MV-4-11 (cell line): ENCODE measurements at places on chromosomes 4 and X.

DNA sequence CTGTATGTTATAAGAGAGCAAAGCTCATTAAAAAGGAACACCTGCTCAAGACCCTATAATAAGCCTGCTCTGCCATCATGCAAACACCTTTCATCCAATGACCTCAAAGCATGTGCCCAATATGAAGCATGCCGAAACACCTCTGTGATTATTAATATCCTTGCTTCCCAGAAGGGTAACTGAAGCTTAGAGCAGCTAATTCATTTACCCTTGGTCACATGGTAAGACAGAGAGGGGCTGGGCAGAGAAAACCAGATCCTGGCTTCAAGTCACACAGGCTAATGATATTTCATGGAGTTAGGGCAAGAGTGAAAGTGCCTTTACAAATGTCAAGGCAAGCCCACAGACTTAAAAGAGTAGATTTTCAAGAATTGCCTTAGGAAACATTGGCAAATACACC, 5.6 kb downstream of the AMOT start:
- no peak for DNase-seq

- DNase-seq = no peak
Observed at GRCh38 chr4:168584321-168584771, 87.5 kb downstream of the PALLD start.

- peak; percentile 32 for DNase-seq
Observed at GRCh38 chrX:10217198-10217597, 60.4 kb downstream of the CLCN4 start.

- DNase-seq = no peak
Observed at GRCh38 chr4:183175631-183176232, 76.7 kb downstream of the WWC2 start.

DNA sequence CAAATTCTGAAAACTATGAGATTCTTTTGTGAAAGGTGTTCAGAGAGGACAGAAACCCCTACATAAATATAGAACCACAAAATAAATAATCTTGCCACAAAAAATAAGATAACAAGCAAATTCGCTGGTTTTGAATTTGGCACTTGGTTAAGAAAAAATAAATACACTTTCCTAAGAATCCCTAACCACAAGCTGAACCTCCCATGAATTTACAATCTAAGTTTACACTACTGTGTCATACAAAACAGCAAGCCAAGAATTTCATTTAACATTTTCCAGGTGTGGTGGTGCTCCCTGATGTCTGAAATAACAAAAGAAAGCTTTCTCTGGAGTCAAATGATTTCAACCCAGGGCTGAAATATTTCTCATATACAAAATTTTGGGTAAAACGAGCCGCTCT, 121.0 kb downstream of the KCNIP4 start:
- no peak for DNase-seq

DNA sequence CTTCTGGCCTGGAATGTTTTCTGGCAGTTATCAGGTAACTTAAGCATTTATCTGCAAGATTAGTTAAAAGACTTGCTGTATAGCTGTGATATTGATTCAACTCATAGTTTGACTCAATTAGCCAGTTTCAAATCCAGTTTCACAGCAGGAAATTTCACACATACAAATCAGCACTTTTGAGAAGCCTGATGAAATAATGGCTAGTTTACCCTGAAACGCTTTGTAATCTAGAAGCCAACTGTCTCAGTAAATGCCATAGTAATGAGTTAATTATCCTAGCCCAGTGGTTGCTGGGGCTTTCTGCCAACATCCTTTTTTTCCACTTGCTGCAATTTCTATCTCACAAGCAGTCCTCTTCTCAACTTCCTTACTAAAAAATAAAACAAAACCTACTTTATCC, 53.1 kb downstream of the ARHGEF38 start:
- peak; percentile 32 for DNase-seq

DNA sequence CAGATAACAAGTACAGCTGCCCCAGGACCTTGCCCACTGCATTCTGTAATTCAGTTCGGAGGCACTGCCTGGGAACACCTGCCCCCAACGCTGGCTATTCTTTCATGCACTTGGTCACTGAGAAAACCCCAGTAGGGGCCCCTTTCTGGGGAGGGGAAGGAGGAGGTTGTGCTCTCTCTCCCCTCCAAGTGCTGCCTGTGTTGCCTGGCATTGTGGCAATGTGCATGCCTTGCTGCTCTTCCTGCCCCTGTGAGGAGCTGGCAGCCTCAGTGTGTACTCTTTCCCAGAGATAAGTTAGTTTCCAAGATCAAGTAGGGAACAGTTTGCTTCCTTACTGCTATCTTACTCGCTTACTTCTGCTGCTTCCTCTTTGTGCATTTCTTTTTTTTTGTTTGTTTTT, 90.8 kb downstream of the AASDH start:
- no peak for DNase-seq

- DNase-seq = no peak
Observed at GRCh38 chrX:108123591-108124366, 32.2 kb downstream of the ATG4A start.

DNA sequence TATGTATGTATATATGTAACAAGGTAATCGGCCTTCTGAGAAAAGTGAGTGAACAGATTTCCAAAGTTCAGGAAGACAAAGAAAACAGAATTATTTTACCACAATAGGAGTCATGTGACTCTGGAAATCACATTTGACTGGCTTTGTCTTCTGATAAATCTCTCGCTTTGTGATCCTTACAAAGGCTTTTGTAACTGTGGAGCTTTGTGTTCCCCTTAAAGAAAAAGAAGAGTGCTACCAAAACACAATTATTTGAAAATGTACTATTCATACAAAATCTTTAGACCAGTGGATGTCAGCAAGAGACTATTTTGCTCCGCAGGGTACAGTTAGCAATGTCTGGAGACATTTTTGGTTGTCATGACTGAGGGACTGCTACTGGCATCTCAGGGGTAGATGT, 238.8 kb downstream of the LDB2 start:
- no peak for DNase-seq

DNA sequence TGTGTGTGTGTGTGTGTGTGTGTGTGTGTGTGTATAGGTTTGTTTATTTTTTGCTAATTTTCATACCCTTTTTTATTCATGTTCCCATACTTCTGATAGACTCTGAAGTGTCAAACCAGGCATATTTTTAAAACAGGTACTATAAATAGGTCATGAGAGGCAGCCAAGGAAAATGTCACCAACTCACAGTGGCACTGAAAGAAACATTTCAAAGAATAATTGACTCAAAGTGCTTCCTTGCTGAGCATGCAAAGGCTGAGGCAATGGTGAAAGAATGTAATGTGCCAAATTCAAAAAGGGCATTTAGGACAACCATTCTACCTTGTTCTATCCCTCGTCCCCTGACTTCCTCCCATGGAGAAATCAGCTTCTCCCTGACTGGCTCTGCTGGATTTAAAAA, 95.5 kb downstream of the EIF4E start:
- no peak for DNase-seq

DNA sequence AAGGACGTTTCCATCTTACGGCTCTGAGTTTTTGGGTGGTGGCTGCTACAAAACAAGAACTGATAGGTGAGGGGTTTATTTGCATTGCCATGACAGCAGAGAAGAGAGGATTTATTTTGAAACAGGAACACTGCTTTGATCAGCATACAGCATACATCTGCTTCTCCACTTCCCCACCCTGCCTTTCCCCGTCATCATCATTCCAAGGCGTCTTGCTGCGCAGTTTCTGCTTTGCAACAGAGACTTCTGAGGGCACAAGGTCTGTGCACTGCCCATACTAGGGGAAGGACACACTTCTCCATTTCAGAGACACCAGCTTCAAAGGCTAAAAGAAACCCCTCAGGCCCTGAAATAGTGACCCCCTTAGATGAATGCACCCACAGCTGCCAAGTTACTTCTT, 19.1 kb downstream of the STARD8 start:
- DNase-seq = peak; percentile 75

DNA sequence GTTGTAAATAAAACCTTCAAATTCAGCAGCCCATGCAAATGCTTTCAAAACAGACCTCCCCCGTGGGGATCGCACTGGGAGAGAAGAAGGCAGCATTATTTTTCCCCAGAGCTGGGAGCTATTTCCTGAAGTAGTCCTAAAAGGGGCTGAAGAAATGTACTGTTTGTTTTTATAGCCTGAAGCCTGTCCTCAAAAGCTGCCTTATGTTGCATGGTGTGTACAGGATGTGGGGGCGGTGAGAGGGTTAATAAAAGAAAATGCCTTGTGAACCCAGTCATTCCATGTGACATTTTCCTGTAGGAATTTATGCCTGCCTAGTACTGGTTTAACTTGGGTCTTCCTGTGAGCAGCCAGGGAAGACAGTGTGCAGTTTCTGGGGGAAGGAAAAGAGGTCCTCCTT, 144.1 kb downstream of the SOWAHB start:
- DNase-seq = no peak

DNA sequence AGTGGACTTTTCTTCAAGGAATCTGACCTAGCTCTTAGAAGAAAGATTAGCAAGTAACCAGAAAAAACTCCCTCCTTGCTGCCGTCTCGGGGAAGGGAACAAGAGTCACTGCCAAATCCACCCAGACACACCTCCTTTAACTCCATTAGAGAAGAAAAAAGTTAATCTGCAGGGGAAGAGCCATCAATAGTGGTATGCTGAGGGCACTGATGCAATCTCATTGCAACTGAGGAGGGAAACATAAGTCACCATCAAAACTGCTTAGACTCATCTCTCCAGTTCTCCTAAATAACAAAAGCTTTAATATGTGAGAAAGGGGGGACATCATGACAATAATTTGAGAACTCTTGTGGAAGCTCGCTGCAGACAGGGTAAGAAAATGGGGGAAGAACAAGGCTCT, 49.3 kb upstream of the MAGED4B start:
- DNase-seq = no peak

- DNase-seq = peak; percentile 72
Observed at GRCh38 chr4:152485726-152486276, 50.1 kb downstream of the FBXW7 start.

DNA sequence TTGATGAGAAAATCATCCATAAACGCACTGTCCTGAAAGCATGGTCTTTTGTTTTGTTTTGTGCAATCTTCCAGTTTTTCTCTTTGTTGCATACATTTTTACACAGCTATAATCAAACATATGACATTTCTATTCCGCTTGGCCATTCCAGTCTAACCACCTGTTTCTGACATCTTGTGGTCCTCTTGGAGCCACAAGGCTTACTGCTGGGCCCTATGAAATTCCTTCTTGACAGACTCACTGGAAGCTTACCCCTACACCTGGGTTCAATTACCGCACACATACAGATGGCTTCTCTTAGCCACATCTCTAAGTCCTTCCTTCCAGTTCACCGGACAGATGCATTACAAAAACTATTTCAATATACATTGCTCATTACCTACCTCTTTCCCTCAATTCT, 72.4 kb downstream of the PAPSS1 start:
- no peak for DNase-seq

- no peak for DNase-seq
Observed at GRCh38 chr4:151468715-151469696, 60.0 kb downstream of the FHIP1A start.

- no peak for DNase-seq
Observed at GRCh38 chr4:61442936-61443335, 242.8 kb downstream of the ADGRL3 start.

DNA sequence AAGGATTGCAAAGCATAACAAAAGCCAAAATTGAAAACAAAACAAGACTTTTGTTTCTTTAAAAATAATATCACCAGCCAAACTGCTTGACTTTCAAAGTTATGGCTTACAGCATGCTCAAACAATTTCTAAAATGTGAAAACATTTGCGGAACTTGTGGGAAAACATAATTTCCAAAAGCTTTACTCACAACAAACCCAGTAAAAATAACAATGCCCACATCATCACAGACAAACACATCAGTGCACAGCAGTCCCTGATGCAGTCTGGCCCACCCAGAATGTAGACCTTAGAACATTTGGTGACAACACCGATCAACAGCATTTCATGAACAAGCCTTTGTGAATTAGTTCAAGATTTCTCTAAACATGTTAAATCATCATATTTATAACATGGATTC, 98.9 kb downstream of the ARHGAP6 start:
- DNase-seq = no peak

DNA sequence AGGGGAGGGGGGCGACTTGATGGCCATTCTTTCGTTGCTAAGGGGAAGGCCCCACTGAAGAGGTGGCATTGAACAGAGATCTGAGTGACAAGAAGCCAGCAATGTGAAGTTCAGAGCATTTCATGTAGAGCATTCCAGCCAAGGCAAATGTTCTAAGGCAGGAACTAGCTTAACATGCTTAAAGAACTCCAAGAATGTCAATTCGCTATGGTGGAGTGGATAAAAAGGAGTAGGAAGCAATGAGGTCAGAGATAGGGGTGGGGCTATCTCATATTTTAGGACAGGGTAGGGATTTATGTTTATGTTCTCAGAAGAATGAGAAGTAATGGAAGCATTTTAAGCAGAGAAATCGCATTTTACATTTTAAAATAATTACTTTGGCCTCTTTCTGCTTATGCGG, 130.9 kb downstream of the TTC29 start:
- no peak for DNase-seq

- DNase-seq = no peak
Observed at GRCh38 chrX:47992095-47992380, 11.8 kb downstream of the ZNF182 start.
